ENCODE measurements at places on chromosomes 7 and 10. TPM values are rescaled to one million over a fixed set of nuclear protein-coding genes. Genes with fewer than 3 reads are reported as not detected.

- no peaks in the 10 kb centered on the region for H3K4me1 ChIP-seq
- DNase-seq: no peak
- H3K4me3 ChIP-seq: no peak overlapping the region
- no peak overlapping the region for H3K27ac ChIP-seq
- H3K27me3 ChIP-seq: no peaks in the 10 kb centered on the region
Observed at GRCh38 chr7:132882714-132883428, 199.0 kb downstream of the CHCHD3 start.

DNA sequence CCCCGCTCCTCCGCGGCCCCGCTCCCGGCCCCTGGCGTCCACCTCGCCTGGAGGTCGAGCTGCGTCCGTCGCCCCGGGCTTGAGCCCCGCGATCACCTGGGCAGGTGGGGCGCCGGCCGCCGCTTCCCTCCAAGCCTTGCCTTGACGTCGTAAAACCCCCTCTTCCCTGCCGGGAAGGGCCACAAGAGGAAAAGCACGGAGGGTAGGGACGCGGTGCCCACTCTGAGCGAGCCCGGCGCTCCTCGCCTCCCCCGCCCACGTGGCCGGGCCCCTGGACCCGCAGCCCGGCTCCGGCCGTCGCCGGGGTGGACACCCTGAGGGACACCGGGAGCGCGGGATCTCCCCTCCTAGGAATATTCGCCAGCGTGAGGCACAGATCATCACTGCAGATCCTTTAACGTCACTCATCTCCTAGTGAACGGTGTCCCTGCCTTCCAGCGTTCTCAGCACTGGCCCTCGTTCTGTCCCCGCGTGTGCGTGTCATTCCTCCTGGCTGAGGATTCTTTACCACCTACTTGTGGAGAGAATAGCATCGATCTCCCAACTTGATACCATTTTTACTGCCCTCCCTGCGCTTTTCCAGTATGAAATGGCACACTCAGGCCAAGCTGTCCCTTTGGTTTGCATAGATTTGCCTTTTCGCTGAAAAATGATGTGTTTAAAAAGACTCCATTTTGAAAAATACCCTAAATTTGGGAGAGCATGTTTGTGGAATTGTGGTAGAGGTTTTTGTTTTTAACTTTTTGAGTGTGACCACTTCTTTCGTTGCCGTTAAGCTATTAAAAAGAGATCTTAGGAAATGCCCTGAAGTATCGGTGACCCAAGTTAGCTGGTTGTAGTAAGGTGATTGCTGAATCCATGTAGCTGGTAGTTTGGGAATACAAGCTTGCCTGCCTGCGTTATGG is 649 bp downstream of the ACTR3B start:
- H3K27ac ChIP-seq: peak overlapping the region; percentile 92
- H3K27me3 ChIP-seq: no peaks in the 10 kb centered on the region
- no peaks in the 10 kb centered on the region for H3K36me3 ChIP-seq
- peak; percentile 26 for DNase-seq
- H3K4me3 ChIP-seq: peak overlapping the region; percentile 97

GRCh38 chr10:19656420-19657042 is 159.7 kb upstream of the PLXDC2 start:
- H3K36me3 ChIP-seq: no peaks in the 10 kb centered on the region
- no peak overlapping the region for H3K4me3 ChIP-seq
- H3K4me1 ChIP-seq: no peaks in the 10 kb centered on the region

The DNAJC9 gene
- 8.2 TPM for total RNA-seq

- no peak overlapping the region for H3K27ac ChIP-seq
- DNase-seq: no peak
- no peak overlapping the region for H3K4me3 ChIP-seq
- H3K27me3 ChIP-seq: no peaks in the 10 kb centered on the region
- no peaks in the 10 kb centered on the region for H3K36me3 ChIP-seq
Observed at GRCh38 chr10:64732372-64732957, 1211.3 kb downstream of the REEP3 start.

DNA sequence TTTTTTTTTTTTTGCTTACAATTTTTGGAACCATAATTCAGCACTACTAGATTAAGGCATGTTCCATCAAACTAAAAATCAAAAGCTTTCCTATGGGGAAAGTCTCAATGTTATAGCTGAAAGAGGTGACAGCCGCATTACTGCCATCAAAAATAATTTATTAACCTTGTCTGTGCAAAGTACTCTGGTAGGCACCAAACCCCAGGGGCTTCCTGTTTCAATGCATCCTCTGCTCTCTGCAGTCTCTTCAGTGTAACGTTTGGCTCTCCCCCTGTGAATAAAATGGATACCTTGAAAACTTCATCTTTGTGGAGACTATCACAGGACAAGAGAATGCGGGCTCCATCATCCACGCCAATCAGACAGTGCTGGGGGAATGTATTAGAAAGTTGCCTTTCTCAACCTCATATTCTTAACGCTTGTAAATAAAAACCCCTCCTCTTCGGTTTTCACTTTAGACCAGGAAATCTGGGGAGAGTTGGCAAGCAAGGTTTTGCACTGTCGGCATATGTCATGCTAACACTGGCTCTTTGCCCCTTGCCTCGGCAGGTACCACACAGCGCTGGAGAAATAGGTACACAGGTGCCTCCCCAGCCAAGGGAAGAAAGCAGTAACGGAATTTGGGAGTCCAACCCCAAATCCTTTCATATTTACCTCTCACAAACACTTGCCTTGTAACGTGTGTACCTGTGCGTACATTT is 1.6 kb upstream of the NRG3 start:
- H3K27me3 ChIP-seq: peaks cover 4% of the 10 kb centered on the region
- H3K36me3 ChIP-seq: no peaks in the 10 kb centered on the region
- H3K27ac ChIP-seq: no peak overlapping the region

- no peak for DNase-seq
- H3K4me3 ChIP-seq: no peak overlapping the region
- no peaks in the 10 kb centered on the region for H3K27me3 ChIP-seq
- H3K27ac ChIP-seq: no peak overlapping the region
- H3K4me1 ChIP-seq: no peaks in the 10 kb centered on the region
Observed at GRCh38 chr10:101114646-101115045, 16.5 kb upstream of the TLX1 start.

The GTF2IRD2 gene
- total RNA-seq: 46.7 TPM

DNA sequence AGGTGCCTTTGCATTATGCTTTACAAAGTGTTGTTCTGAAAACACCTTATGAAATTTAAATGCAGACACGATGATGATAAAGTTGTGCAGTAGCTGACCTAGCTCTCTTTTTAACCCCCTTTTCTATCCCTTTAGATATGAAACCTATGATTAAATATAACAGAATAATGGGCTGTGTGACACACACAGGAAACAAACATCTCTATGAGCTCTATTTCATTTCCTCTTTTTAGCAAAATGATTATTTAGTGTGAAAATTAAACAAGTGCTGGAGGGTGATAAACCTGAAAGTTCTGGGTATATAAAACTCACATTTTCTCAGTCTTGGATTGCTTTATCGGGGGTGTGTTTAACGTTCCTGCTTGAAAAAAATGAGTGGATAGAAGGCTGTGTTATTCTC is 1310.5 kb upstream of the CELF2 start:
- DNase-seq: no peak
- H3K4me1 ChIP-seq: no peaks in the 10 kb centered on the region

- no peaks in the 10 kb centered on the region for H3K4me1 ChIP-seq
- DNase-seq: no peak
- no peak overlapping the region for H3K27ac ChIP-seq
- no peak overlapping the region for H3K4me3 ChIP-seq
- H3K36me3 ChIP-seq: no peaks in the 10 kb centered on the region
Observed at GRCh38 chr10:413662-414071, 275.8 kb downstream of the DIP2C start.

GRCh38 chr7:77269360-77270093 is 69.9 kb upstream of the FGL2 start:
- no peak overlapping the region for H3K4me3 ChIP-seq
- no peaks in the 10 kb centered on the region for H3K4me1 ChIP-seq
- no peaks in the 10 kb centered on the region for H3K36me3 ChIP-seq
- H3K27me3 ChIP-seq: no peaks in the 10 kb centered on the region
- H3K27ac ChIP-seq: peak overlapping the region; percentile 29

The C10orf53 gene
- total RNA-seq: not detected

DNA sequence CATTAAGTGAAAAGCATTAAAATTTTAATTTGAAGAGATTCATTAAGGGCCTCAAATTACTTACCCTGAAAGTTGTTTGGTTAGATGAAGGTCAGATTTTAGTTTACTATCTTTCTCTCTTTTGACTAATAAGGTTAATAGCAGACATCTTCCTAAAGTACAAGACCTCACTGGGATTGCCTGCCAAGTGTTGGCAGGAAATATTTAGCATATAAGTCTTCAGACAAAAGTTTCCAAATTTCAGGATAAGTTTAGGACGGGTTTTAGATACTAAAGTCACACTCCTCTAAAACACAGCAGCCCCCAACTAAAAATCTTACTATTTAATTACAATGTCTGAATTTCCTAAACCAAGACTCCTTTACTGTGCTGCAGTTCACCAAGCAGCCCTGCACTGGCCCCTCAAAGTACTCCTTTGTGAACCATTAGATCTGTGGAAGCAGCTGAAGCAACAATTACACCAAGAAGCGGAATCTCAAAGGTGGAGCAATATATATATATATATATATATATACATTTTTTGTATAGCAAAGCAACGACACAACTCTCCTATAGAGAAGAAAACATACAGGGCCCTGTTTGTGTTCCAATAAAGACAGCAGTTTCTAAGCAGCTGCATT is 91.2 kb upstream of the KCNIP2 start:
- no peak overlapping the region for H3K27ac ChIP-seq
- H3K4me3 ChIP-seq: no peak overlapping the region
- peaks cover 15% of the 10 kb centered on the region for H3K4me1 ChIP-seq
- H3K36me3 ChIP-seq: no peaks in the 10 kb centered on the region
- H3K27me3 ChIP-seq: no peaks in the 10 kb centered on the region
- no peak for DNase-seq

The MMD2 gene
- total RNA-seq: not detected

The CNNM1 gene
- 1.7 TPM for total RNA-seq

The KEL gene
- not detected for total RNA-seq

DNA sequence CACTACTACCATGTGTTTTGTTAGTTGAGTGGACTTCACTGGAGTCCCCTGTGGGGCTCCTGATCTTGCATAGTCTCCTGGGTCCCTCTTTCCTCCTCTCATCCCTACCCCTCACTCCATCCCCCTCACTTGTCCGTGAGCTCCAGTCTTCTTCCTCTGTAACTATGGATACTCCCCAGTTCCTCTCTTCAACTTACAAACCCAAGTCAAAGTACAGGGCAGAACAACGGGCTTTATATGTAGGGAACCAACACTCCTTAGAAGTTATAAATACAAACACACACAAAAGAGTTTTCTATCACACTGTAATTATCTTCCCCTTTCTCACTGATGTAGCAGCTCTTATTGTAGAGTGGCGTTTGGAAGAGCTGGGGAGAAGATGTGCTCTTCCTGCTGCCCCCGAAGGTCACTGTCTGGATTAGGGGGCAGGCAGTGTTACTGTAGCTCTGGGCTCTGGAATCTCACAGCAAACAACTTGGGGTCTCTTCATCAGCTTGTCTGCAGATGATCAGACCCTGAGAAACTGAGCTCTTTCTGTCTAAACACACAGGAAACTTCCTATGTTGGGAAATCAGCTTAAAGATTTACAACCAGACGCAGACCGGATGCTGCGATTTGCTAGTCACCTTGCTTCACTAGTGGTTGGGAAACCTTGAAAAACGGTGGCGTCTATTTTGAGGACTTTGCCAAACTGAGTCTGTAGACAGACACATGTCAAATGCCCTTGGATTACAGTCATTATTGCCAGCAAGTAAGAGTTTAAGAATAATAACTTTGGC is 13.6 kb downstream of the SNX10 start:
- DNase-seq: no peak
- peak overlapping the region; percentile 76 for H3K27ac ChIP-seq
- no peaks in the 10 kb centered on the region for H3K27me3 ChIP-seq
- no peaks in the 10 kb centered on the region for H3K36me3 ChIP-seq
- no peaks in the 10 kb centered on the region for H3K4me1 ChIP-seq

DNA sequence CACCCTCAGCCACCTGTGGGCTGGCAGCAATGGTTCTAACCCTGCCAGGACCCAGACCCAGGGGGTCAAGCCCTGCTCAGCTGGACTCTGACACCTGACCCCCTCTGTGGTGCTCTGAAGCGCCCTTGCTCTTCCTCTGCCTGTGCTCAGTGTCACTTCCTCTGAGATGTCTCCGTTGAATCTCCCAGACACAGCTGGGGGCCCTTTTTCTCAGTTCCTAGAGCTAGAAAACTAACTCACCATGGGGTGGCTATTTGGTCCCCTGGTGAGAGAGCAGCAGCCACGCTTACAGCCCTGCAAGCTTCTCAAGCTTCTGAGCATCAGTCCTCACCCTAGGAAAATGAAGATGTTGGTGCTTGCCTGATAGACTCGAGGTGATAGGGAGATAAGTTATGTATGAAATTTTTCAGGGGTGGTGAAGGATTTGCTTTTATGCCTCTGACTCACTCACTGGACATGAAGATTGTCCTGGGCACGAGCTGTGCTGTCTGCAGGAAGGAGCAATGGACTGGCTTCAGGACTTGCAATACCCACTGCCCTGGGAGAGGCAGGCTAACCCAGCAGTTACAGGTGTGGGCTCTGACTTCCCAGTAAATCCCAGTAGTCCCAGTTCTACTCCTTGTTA is 29.6 kb downstream of the COL13A1 start:
- H3K4me1 ChIP-seq: no peaks in the 10 kb centered on the region
- H3K36me3 ChIP-seq: no peaks in the 10 kb centered on the region
- no peak overlapping the region for H3K4me3 ChIP-seq
- no peak for DNase-seq
- no peak overlapping the region for H3K27ac ChIP-seq
- no peaks in the 10 kb centered on the region for H3K27me3 ChIP-seq

DNA sequence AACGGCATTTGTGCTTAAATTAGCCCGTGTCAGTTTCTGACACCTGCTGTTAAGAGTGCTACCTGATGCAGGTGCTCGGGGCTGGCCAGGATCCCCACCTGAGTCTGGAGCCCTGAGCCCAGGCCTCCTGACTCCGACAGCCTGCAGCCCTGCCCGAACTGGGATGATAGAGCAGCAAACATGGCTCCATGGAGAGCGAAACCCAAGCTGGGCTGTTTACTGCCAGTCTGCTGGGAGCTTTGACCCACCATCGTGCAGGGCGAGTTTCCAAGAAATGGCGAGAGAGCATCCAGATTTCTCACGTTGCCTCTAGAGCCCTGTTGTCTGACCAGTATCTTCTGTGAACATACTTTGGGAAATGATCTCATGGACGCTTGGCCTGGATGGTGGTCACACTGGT is 66.2 kb downstream of the MGMT start:
- DNase-seq: no peak
- H3K27me3 ChIP-seq: no peaks in the 10 kb centered on the region
- H3K4me3 ChIP-seq: no peak overlapping the region
- H3K36me3 ChIP-seq: no peaks in the 10 kb centered on the region

GRCh38 chr10:79316671-79317431 is 30.4 kb upstream of the PPIF start:
- H3K4me1 ChIP-seq: no peaks in the 10 kb centered on the region
- no peak for DNase-seq
- no peaks in the 10 kb centered on the region for H3K36me3 ChIP-seq
- H3K27ac ChIP-seq: no peak overlapping the region

DNA sequence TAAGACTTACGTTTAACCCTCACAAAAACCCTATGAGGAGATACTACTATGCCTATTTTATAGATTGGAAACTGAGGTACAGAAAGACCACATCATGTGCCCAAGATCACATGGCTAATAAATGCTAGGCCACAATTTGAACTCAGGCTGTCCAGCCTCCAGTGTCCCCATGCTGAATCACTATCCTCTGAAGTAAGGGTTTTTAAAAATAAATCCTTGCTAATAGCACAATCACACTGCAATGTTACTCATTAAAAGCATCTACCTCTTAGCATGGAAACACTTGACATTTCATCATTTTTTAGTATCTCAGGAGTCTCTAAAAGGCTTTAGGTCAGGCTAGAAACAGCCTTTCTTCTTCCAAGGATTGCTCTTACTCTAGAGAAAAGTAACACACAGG is 50.0 kb upstream of the PPP1R3C start:
- DNase-seq: no peak
- H3K27me3 ChIP-seq: no peaks in the 10 kb centered on the region
- H3K4me1 ChIP-seq: no peaks in the 10 kb centered on the region
- no peak overlapping the region for H3K27ac ChIP-seq

The FAM171A1 gene
- total RNA-seq: 7.4 TPM
